ENCODE measurements at places on chromosomes 4 and X.
A peak's percentile ranks its signal among the peaks of the same experiment; 100 is the strongest.

DNA sequence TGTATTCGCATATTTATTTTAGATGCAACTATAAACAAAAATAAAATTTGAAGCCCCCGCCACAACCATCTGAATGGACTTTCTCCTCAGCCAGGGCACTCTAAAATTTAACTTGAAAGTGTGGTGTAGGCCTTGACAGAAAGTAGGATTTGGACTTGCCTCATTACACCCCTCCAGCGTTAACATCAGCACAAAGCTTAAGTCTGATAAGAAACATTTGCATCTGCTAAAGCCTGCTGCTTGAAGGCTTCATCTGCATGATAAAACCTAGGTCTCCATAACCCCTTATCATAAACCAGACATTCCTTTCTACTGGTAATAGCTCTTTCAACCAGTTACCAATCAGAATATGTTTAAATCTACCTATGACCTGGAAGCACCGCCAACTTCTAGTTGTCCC is 1046.5 kb downstream of the FAT4 start:
- no peak for DNase-seq

DNA sequence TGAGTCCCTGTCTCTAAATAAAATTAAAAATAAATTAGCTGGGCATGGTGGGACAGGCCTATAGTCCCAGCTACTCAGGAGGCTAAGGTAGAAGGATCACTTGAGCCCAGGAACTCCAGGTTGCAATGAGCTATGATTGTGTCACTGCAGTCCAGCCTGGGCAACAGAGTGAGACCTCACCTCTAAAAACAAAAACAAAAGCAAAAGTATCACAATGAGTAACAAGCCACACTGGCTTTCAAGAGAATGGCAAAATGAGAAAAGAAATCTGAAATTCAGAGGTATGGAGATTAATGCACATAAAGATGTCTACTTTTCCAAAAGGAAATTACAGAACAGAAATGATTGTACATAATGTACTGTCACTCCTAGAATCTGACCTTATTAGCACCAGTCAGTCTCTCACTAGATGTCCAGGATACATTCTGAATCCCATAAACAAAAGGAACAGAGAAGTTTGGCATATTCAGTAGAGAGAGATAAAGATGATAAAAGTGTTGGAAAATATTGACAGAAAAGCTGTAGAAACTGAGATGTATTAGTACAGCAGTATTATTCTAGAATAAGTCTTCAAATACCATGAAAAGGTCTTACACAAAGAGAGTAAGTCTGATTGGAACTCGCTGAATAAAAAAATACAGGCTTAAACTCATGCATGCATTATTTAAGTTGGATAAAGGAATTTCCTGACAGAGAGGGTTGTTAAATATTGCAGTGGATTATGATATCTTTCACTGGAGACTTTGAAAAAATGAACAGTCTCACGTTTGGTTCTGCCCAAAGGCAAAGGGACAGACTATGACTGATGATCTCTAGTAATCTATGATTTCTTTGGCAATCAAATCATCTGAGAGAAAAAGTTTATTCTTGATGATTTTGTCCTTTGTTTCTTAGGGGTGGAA is 102.5 kb downstream of the SH3RF1 start:
- no peak for DNase-seq

- no peak for DNase-seq
These were observed 11.0 kb upstream of the USP46 start for GRCh38 chr4:52670121-52670520.

- no peak for DNase-seq
These were observed 12.6 kb upstream of the SUPT20HL1 start for GRCh38 chrX:24347881-24348280.

GRCh38 chr4:115515366-115515765 is 401.9 kb upstream of the NDST4 start:
- no peak for DNase-seq

- no peak for DNase-seq
These were observed 5.1 kb upstream of the OCRL start for GRCh38 chrX:129534816-129535578.

GRCh38 chr4:650951-651883 is 22.9 kb downstream of the ATP5ME start:
- peak; percentile 68 for DNase-seq

GRCh38 chr4:77052352-77052751 is 23.4 kb downstream of the CCNI start:
- DNase-seq, result no peak

DNA sequence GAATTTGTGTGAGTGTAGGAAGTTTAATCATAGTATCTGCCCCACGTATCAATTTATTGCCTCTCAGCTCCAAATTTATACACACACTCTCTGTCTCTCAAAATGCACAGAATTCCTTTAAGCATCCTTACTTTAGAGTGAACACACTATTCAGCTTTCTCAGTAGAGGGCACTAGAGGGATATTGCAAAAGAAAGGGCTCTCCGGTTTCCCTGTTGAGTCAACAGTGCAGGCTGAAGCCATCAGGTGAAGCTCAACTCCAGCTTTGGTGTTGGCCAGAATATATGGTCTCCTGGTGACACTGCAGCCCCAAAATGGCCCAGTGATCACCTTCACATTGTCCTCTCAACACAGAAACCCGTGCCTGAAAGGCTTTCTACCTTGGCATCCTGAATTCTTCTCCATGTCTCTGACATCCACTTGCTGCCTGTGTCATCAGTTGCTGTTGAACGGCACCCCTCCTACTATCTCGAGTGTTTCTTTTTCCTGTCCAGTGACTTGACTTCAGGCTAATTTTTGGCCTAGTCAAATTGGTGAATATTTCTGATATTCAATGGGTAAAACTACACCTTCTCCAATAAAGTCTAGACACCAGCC is 670.5 kb downstream of the GABRG1 start:
- DNase-seq, result no peak

GRCh38 chrX:70176938-70177533 is at the start of gene DGAT2L6:
Gene DGAT2L6, plus strand, starts transcription at chrX:70177483. Its CDS starts 100 bp downstream, at chrX:70177583.
- DNase-seq, result no peak

GRCh38 chr4:101334963-101335572 is 12.3 kb downstream of the PPP3CA start:
- no peak for DNase-seq

- no peak for DNase-seq
These were observed 81.1 kb downstream of the FAAH2 start for GRCh38 chrX:57367649-57368048.

- DNase-seq, result no peak
These were observed 380.2 kb upstream of the NDST3 start for GRCh38 chr4:117654079-117654478.

GRCh38 chr4:30721185-30722091 is 1.3 kb downstream of the PCDH7 start:
- peak; percentile 49 for DNase-seq

- no peak for DNase-seq
These were observed 113.9 kb downstream of the MTNR1A start for GRCh38 chr4:186441502-186441901.

DNA sequence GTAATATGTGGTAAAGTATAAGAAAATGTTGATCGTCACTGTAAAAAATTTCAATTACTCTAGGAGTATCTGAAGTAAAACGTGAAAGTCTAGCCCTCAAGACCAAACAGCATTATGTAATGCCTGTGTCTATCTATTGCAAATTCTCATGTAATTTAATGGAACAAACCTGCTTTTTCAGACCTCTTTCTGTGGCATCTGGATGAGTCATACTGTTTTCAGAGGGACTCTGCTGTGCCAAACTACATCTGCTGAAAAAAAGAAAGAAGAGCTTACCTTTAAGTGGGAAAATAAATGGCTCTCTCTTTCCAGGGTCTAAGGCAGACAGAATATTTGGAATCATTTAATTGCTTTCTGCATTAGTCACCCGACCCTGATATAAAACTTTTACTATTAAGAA is 89.8 kb upstream of the ARMCX2 start:
- no peak for DNase-seq

DNA sequence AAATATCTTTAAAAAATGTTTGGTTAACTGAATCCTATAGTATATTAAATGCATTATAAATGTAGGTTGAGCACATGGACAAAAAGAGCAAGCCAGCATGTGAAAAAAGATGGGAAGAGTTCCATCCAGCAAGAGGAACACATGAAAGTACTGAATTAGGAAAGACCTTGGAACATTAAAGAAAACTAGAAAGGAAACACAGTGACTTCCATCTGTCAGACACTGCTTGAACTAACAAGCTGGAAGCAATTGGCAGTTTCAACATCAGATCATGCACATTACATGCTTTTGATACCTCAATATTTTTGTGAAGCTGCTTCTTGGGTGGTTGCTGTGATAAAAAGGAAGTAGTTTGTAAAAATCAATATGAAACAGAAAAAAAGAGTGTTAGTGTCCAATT is 626.8 kb upstream of the GNPDA2 start:
- DNase-seq, result no peak

DNA sequence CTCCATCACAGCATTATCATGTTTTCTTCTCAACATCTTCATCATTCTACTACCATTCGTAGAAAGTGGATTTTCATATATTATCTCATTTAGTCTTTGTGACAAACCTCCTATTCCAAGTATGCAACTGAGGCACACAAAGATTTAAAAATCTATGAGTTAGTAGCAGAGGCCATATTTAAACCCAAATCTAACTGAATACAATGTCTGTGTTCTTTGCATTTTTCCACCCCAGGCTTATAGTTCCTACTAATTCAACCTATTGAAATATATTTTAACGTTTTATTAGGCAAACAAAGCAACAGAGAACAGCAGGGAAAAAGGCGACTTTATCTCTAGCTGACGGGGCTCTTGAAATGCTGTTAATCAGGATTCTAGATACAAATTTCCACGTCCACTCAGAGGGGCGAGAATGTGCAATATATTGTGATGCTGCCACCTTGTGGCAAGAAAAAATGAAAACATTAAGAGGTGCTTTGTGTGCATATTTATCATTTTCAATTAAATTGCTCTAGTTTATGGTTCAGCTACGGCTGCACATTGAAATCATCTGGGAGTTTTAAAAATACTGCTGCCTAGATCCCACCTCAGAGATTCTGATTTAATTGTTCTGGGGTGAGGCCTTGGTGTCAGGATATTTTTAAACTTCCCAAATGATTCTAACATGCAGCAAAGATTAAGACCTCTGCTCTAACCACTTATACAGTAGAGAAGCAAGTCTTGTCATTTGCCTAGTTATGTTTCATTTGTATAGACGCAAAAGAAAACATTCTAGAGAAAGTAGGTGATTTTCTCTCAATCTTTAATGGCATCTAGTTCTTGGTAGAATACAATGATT is 315.9 kb downstream of the MAPK10 start:
- DNase-seq, result no peak

GRCh38 chrX:46381630-46382029 is 163.6 kb downstream of the ZNF674 start:
- DNase-seq, result no peak

- DNase-seq, result no peak
These were observed 82.4 kb downstream of the CNGA2 start for GRCh38 chrX:151816934-151817333.

DNA sequence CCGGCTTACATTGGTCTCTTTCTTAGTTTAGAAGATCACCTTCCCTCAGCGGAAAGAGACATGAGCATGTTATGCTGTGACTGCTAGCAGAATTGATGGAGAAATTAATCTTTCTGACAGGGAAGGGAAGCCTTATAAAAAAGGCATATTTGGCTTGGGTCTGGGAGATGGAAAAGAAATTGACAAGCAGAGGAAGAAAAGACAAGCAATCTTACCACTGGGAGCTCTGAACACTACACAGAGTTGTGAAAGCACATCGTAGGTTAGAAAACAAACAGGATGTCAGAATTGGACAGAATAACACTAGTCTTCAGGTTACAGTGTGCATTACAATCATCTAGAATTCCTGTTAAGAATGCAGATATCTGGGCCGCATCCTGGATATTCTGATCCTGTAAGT is 1493.8 kb upstream of the IGFBP7 start:
- DNase-seq, result no peak

- no peak for DNase-seq
These were observed 26.5 kb downstream of the HAND2 start for GRCh38 chr4:173503330-173504180.
